Muscle of arm (tissue), 14 donors: ENCODE measurements at places on chromosomes 3 and 15. TPM values are rescaled to one million over a fixed set of nuclear protein-coding genes. Genes with fewer than 3 reads are reported as not detected.

The LRRC3B gene
- 13.7 TPM for polyA plus RNA-seq

The ISL2 gene
- not detected for polyA plus RNA-seq

The RPL29 gene
- polyA plus RNA-seq = 2,744 TPM

The AMIGO3 gene
- 6.1 TPM for polyA plus RNA-seq
